Naive B cell (primary cell): ENCODE measurements at places on chromosomes 5 and 9. TPM values are rescaled to one million over a fixed set of nuclear protein-coding genes. Genes with fewer than 3 reads are reported as not detected.

DNA sequence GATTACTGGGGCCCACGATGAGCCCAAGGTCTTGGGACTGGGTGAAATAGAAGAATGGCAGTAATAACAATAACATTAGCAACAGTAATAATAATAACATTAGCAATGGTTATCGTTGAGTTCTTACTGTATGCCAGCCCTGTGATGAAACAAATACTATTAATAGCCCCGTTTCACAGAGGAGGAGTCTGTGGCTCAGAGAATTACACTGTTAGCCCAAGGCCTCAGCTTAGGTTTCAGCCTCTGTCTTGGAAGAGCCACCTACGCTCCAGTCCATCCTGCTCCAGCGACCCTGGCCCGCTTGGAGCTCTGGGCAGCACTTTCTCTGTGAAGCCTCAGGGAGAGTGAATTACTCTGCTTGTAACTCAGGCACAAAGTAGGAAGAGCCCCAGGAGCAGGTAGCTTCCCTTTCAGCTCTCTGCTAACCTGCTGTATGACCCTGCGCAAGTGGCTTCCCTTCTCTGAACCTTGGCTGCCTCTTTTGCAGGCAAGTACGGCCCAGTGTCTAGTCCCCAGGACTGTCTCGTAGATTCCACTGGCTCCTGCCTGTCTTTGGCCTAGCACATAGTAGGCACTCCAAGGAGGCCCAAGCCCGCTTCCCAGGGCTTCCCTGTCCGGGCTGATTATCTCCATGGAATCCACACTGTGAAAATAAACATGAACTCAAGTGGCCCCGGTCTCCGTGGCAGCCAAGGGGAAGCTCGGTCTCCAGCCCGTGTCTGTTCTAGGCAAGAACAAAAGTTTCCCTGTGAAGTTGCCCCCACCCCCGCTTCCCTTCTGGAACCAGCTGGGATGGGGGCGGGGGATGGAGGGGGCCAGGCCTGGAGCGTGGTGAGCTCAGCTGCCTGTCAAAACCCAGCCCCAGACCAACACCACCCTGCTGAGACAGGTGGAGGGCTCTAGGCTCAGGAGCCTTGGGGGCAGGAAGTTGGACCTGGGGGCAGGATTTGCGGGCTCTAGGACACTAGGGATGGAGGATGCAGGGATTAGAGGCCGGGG lies 26.2 kb upstream of the LMX1B start:
- no peak overlapping the region for H3K27ac ChIP-seq
- no peaks in the 10 kb centered on the region for H3K36me3 ChIP-seq
- no peak for DNase-seq
- H3K27me3 ChIP-seq, result peaks cover 83% of the 10 kb centered on the region
- H3K4me1 ChIP-seq, result no peaks in the 10 kb centered on the region
- no peak overlapping the region for H3K4me3 ChIP-seq

- H3K27ac ChIP-seq, result no peak overlapping the region
- H3K27me3 ChIP-seq, result no peaks in the 10 kb centered on the region
- DNase-seq, result no peak
- H3K4me3 ChIP-seq, result no peak overlapping the region
- no peaks in the 10 kb centered on the region for H3K36me3 ChIP-seq
- H3K4me1 ChIP-seq, result peaks cover 12% of the 10 kb centered on the region
Measured at GRCh38 chr5:100913298-100913697, 10.2 kb upstream of the ST8SIA4 start.

DNA sequence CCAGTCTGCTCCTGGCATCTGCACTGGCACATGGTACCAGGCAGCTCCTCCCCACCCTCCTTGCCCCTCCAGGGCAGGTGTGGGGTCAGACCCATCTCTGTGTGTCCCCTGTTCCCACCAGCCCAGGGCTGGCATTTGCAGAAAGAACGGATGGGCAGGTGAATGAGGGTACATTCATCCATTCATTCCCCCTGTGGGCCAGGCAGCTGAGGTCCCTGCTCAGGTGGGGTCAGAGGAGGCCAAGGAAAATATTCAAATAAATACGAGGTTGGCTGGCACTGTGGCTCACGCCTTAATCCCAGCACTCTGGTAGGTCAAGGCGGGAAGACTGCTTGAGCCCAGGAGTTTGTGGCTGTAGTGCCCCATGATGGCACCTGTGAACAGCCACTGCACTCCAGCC lies 25.0 kb upstream of the PHYKPL start:
- H3K27me3 ChIP-seq, result no peaks in the 10 kb centered on the region
- no peak overlapping the region for H3K4me3 ChIP-seq

BARHL1 gene
- not detected for polyA plus RNA-seq

PDE4D gene
- 12.9 TPM for polyA plus RNA-seq
